NCI-H69 (cell line): ENCODE measurements at places on chromosomes 12 and 14.

DNA sequence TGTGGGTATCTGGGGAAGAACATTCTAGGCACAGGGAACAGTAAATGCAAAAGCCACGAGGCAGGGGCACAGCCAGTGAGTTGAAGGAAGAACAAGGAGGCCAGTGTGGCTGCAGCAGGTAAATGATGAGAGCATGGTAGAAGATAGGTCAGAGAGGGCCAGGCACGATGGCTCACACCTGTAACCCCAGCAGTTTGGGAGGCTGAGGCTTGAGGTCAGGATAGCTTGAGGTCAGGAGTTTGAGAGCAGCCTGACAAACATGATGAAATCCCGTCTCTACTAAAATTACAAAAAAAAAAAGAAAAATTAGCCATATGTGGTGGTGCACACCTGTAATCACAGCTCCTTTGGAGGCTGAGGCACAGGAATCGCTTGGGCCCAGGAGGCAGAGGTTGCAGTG lies 86.7 kb upstream of the ESRRB start:
- no peak for DNase-seq

- no peak for DNase-seq
Observed at GRCh38 chr14:76708028-76708427, 53.2 kb upstream of the VASH1 start.

DNA sequence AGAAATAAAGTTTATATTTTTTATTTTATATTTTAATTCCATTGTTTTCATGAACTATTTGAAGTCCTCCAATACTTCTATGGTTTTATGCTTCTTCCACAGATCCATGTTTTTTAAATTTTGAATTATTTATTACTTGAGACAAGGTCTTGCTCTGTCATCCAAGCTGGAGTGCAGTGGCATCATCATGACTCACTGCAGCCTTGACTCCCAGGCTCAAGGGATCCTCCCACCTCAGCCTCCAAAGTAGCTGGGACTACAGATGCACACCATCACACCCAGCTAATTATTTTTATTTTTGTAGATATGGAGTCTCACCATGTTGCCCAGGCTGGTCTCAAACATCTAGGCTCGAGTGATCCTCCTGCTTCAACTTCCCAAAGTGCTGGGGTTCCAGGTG lies 28.8 kb upstream of the DLGAP5 start:
- no peak for DNase-seq

- DNase-seq, result no peak
Observed at GRCh38 chr12:70448371-70448770, 82.3 kb downstream of the KCNMB4 start.

DNA sequence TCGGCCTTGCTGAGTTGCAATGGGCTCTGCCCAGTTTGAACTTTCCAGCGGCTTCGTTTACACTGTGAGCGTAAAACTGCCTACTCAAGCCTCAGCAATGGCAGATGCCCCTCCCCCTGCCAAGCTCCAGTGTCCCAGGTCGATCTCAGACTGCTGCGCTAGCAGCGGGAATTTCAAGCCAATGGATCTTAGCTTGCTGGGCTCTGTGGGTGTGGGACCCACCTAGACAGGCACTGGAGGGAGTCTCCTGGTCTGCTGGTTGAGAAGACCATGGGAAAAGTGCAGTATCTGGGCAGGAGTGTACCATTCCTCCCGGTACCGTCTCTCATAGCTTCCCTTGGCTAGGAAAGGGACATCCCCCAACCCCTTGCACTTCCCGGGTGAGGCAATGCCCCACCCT lies 88.2 kb downstream of the KLHL28 start:
- no peak for DNase-seq

- no peak for DNase-seq
Observed at GRCh38 chr12:122481861-122482260, 18.9 kb downstream of the ZCCHC8 start.

GRCh38 chr12:27161458-27162228 lies 79.3 kb upstream of the C12orf71 start:
- DNase-seq, result peak; percentile 6

DNA sequence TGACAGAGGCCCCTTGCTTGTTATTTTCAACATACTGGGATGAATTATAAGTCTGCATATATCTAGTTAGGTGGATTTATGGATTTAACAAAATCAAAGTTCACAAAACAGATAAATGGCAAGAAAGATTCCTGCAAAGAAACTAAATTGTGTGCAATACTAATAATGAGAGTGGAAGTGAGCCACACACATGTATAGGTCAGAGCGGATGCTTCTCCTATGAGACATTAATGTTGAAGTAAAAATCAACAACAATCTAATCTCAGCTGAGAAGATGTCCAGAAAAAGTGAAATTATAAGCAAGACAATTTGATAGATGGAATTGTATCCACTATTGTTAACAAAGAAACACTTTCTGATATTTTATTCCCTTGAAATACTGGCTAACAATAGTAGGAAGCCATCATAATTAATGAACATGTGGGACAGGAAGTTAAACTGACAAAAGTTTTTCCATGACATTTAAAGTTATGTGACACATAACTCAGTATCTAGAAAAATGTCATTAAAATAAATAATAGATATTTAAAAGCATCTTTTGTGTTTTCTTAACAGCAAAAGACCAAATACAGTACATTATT lies 39.7 kb downstream of the RAD51B start:
- DNase-seq, result no peak

DNA sequence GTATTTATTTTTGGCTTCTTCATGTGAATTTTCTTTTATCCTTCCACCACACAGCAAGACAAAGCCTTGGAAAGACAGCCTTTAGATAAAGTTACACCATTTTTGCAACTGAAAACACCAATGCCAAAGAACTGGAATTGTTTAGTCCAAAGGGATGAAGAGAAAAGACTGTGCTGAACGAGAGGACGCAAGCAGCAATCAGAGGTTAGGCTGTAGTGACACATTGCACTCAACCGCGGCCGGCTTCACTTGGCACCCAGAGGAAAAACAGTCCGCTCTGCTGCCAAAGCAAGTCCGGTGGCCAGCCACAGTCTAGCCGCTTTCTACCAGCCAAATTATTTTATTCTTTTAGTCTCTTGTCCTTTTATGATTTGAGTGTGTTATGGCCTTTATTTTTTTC lies 49.1 kb upstream of the KCNJ8 start:
- DNase-seq, result no peak

DNA sequence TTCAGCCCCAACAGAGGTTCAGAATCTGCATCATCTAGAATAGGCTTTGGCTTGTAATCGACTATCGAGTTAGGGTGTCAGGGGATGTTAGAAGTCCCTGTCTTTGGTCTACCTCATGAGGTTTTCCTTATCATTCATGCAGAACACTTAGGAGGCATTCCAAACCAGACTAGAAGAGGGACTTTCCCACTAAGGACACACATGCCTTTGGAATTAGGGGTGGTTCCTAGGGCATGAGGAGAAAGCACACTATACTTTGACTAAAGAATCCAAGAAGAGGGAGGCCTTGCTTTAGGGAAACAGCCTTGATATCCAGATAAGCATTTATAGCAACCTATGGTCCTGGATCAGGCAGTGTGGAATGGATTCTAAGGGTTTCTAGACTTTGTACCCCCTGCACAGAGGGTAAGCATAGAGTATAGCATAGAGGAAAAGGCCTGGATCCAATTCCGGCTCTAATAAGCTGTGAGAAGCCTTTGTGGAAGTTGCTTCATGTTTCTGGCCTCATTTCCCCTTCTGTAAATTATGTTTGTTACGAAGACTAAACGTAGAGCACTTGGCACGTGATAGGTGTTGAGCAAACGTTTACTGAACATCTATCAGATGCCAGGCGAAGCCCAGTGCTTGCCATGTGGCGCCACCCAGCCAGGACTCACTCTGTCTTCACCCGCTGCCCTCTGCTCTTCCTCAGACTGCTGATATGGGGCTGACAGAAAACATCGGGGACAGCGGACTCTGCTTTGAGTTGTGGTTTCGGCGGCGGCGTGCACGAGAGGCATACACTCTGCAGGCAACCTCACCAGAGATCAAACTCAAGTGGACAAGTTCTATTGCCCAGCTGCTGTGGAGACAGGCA lies 13.2 kb downstream of the ZNF219 start:
- no peak for DNase-seq

DNA sequence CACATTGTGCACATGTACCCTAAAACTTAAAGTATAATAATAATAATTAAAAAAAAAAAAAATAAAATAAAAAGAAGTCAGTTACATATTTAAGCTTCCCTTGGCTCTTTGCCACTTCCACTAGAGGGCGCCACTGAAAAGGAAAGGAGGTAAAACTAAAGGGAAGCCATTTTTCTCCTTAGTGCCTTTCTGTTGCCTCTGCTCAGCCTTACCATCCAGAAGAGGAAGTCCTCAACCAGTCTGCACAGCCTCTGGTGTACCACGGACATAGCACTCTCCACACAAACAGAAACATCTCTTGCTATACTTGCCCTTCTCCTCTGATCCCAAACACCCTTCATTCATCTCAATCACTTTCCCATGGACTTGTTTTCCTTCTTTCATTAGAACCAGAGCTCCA lies 169.0 kb upstream of the EEA1 start:
- peak; percentile 83 for DNase-seq

DNA sequence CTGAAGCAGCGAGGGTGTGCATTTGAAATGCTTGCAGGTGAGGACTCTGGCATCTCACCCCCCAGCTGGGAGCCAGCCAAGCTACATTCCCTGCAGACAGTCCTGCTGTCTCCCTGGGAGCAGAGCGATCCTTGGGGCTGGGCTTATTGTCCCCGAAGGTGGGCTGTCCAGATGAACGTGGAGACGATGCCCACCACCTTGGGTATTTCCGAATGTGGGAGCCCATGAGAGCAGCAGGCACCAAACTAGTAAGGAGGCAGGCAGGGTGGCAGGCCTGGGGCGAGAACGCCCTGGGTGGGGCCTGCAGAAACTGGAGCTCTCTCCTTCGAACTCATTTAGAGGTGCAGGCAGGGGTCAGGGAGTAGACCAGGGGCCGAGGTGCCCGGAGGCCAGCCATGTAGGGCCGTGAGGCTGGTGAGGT lies 18.5 kb downstream of the ZBTB42 start:
- DNase-seq, result no peak

DNA sequence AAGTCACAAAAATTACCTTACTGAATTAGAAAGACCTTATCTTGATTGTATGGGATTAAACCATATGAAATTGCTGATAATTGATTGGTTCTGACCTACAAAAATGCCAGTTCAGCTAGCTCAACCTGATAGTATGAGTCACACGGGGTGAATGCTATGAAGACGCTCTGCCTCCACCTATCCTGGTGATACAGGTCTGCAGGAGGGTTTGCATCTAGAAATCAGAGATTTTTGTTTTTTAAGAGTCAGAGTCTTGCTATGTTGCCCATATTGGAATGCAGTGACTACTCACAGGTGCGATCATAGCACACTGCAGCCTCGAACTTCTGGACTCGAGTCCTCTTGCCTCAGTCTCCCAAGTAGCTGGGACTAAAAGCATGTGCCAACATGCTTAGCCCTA lies 120.4 kb downstream of the HMGA2 start:
- DNase-seq, result no peak

DNA sequence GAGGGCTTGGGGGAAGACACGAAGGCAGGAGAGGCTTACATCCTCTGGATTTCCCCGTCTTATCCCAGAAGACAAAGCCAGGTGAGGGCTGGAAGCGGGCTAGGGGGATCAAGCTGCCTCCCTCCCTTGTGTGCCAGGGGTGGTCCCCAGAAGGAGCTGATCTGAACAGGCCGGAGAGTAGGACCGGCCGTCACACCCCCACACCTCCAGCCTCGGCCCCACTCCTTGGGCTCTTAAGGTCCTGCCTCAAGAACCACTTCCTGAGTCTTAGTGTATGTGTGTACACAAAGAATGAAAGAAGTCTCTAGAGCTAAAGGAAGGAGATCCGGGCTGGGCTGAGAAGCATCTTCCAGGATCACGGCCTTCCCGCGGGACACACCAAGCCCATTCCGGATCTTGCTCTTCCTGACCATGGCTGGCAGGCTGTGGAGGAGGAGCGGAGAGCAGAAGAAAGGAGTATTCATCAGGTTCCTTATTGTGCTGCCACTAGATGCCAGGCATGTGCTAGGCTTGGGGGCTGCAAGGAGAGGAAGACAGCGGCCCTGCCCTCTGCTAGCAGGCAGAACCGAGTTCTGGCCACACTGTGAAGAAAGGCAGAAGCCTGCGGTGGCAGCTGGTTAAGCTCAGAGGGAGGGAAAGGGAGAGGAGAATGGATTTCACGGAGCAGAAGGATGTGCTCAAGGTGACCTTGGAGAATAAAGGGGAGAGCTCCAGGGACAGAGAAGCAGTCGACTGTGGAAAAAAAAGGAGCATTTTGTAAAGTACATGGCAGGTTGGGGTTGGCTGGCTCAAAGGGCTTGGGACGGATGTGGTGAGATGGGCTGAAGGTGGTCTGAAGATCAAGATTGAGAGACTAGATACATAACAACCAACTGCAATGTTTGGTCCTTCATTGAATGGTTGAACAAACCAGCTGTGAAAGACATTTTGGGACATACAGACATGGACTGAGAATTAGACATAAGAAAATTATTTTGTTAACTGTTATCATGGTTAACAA lies 1.3 kb upstream of the CD63 start:
- peak; percentile 66 for DNase-seq

- DNase-seq, result no peak
Observed at GRCh38 chr12:52251367-52252051, 18.5 kb downstream of the KRT7 start.

- DNase-seq, result no peak
Observed at GRCh38 chr14:31122098-31122611, 85.4 kb downstream of the HECTD1 start.

GRCh38 chr14:22314183-22314820 lies 274.7 kb downstream of the DAD1 start:
- peak; percentile 64 for DNase-seq

GRCh38 chr12:46667551-46667950 lies 158.2 kb downstream of the SLC38A4 start:
- DNase-seq, result no peak

GRCh38 chr12:128969480-128970055 lies 116.3 kb downstream of the GLT1D1 start:
- peak; percentile 90 for DNase-seq

DNA sequence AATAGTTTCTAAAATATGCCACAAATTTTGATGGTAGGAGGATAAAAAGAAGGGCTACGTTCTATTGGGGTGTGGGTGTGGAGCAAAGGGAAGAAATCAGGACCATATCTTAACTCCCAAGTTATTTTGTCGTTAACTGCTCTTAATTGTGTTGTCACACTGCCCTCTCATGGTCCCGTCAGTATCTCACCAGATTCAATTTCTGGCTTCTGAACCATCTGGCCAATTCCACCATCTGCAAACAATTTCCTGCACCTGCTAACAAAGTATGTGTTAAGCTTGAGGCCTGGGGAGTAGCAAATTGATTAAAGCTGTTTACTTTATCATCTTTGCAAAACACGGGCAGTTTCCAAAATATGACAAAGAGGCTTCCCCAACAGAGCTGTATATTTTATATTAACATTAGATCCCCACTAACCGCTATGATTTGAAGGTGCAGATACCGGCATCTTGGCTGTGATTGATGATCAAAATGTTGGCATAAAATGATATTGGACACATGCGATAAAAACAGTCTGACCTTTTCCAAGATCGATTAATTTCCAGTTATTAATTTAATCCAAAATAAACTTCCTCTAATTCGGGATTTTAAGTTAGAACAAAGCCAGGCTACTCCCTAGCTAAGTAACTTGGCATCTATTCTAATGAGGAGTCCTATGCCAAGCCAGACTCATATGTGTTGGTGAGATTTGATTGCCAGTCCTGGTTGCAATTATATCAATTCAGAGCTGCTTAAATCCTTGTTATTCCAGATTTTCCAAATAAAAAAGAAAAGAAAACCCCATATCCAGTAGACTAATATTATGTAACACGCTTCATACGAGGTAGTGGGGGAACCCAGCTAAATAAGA lies 6.9 kb upstream of the DNM1L start:
- DNase-seq, result peak; percentile 88

GRCh38 chr12:98745578-98746391 lies 100.7 kb downstream of the APAF1 start:
- peak; percentile 52 for DNase-seq

- no peak for DNase-seq
Observed at GRCh38 chr12:72491426-72491825, 219.3 kb downstream of the TRHDE start.

GRCh38 chr14:96638041-96638855 lies 136.1 kb downstream of the PAPOLA start:
- DNase-seq, result no peak
